MG63 (cell line): ENCODE measurements at places on chromosomes 1 and 21. TPM values are rescaled to one million over a fixed set of nuclear protein-coding genes. Genes with fewer than 3 reads are reported as not detected.

DNA sequence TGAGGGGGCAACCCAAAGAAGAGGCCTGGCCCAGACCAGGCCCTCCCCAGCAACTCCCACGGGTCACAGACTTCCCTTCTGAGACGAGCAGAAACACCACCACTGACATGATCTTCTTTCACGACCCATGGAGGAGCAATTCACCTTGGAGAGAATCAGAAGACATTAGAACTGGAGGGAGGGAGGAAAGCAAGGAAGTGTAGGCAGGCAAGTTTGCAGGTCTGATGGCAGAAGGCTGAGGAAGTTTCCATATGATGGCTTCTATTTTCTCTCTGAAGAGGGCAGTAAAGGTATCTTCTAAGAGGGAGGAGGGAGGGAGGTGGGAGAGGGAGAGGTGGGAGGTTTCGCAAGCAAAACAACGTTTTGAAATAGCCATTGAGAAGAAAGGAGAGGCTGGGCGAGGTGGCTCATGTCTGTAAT, 1.4 kb upstream of the UBXN10 start:
- no peak for DNase-seq

- peak; percentile 38 for DNase-seq
Observed at GRCh38 chr1:85109475-85109874, 61.2 kb upstream of the MCOLN3 start.

GRCh38 chr1:155320661-155321617, at the start of gene RUSC1:
Gene RUSC1, plus strand, starts transcription at chr1:155320894. Its CDS starts 880 bp downstream, at chr1:155321774.
- DNase-seq, result no peak

GRCh38 chr1:72241397-72241796, 40.9 kb downstream of the NEGR1 start:
- DNase-seq, result no peak

DNA sequence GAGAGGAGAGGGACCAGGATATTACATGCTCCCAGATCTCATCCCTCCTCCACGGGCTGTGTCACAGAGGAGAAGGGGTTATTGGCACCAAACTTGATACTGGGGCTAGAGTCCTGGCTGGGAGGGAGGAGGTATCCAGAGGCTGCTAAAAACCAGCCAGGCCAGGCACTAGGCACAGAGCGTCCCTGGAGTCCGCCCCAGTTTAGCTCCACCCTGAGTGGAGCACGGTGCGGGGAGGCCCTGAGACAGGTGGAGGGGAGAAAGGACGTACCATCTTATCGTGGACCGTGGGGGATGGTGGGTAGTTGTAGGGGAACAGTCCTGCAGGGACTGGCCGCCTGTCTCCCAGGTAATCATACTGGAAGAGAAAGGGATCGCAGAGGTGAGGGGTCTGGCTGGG, 42.7 kb upstream of the GOLT1A start:
- no peak for DNase-seq

The NR1I3 gene
- not detected in 2 replicates for total RNA-seq

The RAB42 gene
- 12.5 and 14.1 TPM in 2 replicates for total RNA-seq

The LRRC38 gene
- total RNA-seq, result not detected in 2 replicates

The KRTAP7-1 gene
- total RNA-seq, result not detected in 2 replicates

The RAP1GAP gene
- total RNA-seq, result 0.22 TPM in 1 of 2 replicates, not detected in the other
